Left renal cortex interstitium (tissue), 4 donors: ENCODE measurements at places on chromosomes 3 and 15. TPM values are rescaled to one million over a fixed set of nuclear protein-coding genes. Genes with fewer than 3 reads are reported as not detected.

- no peak for DNase-seq
Measured at GRCh38 chr15:78207641-78208340, 26.6 kb downstream of the ACSBG1 start.

- DNase-seq = no peak
Measured at GRCh38 chr3:50627407-50628051, 10.6 kb downstream of the MAPKAPK3 start.

DNA sequence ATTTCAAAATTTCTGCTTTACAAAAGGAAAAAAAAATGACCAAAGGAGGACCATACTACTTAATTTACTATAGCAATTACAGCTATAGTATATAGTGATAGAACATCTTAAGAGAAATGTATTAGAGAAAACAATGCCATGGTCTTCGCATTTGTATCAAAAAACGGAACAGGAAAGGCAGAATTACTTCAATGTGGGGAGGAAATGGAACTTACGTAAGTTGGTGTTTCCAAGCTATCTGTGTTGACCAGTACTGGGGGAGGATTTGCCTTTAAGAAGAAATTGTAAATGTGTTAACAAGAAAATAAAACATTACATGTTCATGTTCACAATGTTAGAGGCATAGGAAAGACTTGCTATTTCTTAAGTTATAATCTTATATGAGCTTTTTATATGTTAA, 119.9 kb upstream of the MELTF start:
- DNase-seq = no peak

- no peak for DNase-seq
Measured at GRCh38 chr3:94167796-94168195, 104.9 kb downstream of the NSUN3 start.

DNA sequence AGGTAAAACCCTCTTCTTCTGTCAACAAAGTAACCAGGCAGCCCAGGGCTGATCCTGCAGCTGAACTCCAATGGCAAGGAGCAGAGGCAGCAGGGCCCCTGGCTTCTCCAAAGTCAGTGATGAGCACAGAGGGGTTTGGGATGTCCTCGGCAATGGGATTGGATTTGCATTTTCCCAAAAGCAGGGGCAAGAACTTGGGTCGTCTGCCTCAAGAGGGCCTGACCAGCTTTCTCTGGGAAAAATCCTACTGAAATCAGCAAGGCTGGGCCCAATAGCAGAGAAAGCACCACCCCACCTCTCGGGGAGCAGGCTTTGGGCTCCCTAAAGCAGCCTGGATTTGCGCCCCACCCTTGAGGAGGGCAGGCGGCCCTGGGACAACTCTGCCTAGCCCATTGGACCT, 210.0 kb upstream of the IGF1R start:
- DNase-seq = no peak

- no peak for DNase-seq
Measured at GRCh38 chr3:72227486-72228070, 442.6 kb upstream of the PROK2 start.

DNA sequence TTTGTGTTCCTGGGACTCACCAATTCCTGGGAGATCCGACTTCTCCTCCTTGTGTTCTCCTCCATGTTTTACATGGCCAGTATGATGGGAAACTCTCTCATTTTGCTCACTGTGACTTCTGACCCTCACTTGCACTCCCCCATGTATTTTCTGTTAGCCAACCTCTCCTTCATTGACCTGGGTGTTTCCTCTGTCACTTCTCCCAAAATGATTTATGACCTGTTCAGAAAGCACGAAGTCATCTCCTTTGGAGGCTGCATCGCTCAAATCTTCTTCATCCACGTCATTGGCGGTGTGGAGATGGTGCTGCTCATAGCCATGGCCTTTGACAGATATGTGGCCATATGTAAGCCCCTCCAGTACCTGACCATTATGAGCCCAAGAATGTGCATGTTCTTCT, 16.8 kb downstream of the OR4F15 start:
- DNase-seq = no peak

GRCh38 chr15:73329501-73330200, 39.1 kb downstream of the HCN4 start:
- no peak for DNase-seq

GRCh38 chr15:70089692-70089971, 8.1 kb downstream of the TLE3 start:
- DNase-seq = no peak

- no peak for DNase-seq
Measured at GRCh38 chr15:31326875-31327668, 437 bp downstream of the KLF13 start.

- DNase-seq = no peak
Measured at GRCh38 chr15:41773332-41773728, 954 bp upstream of the MAPKBP1 start.

DNA sequence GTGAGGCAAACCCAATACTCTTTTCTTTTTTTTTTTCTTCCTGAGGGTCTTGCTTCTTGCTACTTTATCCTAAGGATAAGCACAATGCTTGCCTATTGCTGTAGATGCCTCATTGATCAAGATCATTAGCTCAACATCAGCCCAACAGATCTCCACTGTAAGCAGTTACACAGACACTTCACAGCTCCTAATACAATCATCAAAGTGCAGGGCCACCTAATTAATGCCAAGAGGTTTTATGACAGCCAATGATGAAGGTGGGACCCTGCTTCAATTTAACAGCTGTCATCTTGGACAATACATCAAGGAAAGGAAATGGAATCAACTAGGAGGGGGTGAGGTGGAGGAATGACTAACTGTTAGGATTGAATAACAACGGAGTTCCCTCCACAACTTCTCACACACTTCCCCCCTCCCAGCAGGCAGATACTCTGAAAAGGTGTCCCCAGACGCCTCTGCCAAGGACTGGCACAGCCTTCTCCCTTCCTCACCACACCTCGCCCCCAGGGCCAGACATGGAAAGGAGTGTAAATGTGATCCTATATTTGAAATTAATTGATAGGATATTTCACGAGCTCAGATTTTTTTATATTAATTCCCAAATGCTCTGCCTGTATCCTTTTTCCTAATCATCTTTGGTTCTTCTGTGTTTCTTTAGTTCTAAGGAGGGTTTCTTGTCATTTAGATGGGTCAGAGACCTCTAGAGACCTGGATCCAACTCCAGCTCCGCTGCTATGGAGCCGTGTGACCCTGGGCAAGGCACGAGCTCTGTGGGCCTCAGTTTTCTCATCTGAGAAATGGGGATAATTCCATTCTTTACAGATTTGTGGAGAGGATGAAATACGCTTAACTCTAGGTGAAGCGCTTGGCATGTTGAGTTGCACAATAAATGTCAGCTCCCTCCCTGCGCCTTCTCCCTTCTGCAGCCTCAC, 1.2 kb downstream of the DCLK3 start:
- DNase-seq = no peak

GRCh38 chr3:195133462-195133861, 137.5 kb downstream of the XXYLT1 start:
- no peak for DNase-seq

DNA sequence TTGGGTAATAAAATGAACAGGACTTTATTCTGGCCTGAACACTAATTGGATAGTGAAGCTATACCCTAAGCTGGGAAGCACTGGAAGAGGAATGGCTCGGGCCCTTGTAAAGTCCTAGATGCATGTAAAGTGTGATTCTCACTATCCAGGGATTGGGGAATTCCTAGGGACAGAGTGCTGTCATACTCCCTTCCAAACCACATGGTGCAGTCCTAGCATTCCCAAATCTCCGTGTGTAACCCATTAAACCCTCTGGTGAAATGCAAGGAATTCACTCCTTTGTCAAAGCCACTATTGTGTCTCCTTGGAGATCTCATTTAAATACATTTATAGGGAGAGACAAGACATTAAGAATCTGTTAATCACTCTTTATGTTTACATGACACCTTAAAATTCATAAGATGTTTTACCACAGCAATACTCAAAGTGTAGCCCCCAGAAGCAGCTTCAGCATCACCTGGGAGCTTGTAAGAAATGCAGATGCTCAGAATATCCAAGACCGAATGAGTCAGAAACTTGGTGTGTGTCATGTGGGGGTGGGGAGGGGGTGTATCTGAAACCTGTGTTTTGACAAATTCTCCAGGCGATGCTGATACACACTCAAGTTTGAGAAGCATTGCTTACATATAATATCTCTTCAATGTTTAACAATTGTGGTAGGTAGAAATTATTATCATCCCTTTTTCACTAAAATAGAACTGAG, 121.8 kb upstream of the NPHP3 start:
- DNase-seq = no peak

DNA sequence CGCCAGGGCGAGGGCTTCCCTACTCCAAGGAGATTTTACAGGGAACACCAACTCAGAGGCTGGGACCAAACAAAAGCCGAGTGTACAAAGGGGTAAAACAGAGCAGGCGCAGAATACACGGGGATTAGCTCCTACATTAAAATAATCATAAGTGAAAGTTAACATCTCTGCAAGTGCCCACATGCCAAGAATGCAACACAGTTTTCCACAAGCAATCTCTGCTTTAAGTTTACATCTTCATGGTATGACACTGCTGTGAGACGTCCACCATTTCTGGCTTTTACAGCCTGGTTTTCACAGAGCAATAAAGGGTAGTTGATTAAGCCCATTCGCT, 500 bp upstream of the VGLL3 start:
- DNase-seq = no peak

DNA sequence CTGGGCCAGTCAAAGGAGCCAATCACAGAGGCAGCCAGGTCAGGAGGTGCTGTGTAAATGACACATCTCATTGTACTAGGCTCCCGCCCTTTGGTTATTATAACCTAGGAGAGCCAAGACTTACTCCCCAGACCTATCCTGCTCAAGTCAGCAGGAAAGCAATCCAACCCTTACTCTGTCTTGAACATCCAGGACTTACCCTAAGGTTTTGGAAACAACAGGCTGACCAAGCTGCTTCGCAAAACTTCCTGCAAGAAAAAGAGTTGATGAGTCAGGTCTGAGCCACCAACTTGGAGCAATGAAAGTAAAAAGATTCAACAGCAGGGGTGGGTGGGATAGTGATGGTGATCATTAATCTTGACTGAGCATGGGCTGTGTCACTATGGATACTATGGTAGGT, 144.4 kb downstream of the MYLK start:
- DNase-seq = no peak

DNA sequence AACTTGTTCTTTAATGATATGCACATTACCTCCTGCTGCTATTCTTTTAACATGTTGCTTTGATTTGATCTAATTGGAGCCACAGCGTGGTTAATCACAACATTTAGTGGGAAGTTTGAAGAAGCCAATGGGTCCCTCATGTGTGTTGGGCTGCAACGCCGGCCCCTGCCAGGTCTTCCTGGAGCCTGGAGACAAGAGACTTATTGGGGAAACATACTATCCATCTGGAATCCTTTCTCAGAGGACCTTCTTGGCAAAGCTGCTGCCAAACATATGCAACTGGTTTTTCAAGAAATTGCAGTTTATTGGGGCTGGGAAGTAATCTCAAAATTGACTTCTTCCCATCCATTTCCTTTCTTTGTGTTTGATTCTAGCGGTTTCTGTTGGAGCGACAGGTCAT, 396.3 kb upstream of the PROK2 start:
- DNase-seq = no peak

GRCh38 chr3:53715815-53716483, 130.3 kb downstream of the CHDH start:
- DNase-seq = no peak

GRCh38 chr15:62639432-62639831, 403.1 kb upstream of the TPM1 start:
- no peak for DNase-seq

Gene IL17RD
- polyA plus RNA-seq = 43.1 TPM

Gene CASR
- polyA plus RNA-seq = 26.9 TPM

Gene MYZAP
- 5.4 TPM for polyA plus RNA-seq
